ENCODE measurements at places on chromosomes 2 and 18.

GRCh38 chr18:231563-231962, 36.3 kb downstream of the THOC1 start:
- DNase-seq: no peak

GRCh38 chr18:79608999-79609461, 70.6 kb upstream of the CTDP1 start:
- no peak for DNase-seq

DNA sequence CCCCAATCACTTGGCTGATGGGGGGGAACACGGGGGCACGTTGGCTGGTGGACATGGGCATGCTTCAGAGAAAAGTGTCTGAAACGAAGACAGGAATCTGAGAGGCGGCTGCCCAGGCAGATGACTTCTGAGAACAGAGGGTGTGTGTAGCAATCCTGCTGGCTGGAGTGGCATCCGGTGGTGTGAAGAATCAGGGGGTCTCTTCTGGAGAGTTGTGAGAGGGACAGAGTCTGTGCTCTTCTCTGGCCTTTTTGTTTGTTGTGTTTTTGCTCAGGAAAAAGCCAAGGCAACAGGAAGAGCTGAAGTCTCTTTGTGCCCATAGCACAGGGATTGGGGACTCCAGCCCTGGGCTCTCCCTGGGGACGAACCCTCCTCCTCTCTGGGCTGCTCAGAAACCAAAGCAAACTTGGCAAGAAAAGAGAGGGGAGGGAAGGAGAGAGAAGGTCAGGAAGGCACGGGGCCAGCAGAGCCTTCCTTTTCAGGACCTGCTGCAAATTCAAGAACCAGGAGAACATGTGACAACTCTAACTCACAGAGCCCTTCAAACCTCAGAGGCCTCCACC, 97.0 kb upstream of the SMAD2 start:
- DNase-seq: no peak

GRCh38 chr18:54647176-54647575, 56.1 kb downstream of the DYNAP start:
- DNase-seq: no peak

GRCh38 chr18:22399949-22400348, 17.8 kb downstream of the CTAGE1 start:
- no peak for DNase-seq

GRCh38 chr2:31987454-31988220, 23.2 kb downstream of the MEMO1 start:
- no peak for DNase-seq

DNA sequence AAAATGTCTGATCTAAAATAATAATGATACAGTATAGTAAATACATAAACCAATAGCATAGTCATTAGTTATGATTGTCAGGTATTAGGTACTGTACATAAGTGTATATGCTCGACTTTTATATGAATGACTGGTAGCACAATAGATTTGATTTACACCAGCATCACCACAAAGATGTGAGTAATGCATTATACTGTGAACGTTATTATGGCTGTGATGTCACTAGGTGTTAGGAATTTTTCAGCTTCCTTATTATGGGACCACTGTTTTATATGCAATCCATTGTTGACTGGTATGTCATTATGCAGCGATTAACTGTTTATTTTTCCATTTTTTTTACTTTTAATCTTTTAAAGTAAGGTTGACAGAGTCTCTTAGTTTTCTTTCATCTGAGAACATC, 23.7 kb downstream of the ATP9B start:
- no peak for DNase-seq

GRCh38 chr2:24907116-24907515, 12.9 kb downstream of the ADCY3 start:
- DNase-seq: no peak

DNA sequence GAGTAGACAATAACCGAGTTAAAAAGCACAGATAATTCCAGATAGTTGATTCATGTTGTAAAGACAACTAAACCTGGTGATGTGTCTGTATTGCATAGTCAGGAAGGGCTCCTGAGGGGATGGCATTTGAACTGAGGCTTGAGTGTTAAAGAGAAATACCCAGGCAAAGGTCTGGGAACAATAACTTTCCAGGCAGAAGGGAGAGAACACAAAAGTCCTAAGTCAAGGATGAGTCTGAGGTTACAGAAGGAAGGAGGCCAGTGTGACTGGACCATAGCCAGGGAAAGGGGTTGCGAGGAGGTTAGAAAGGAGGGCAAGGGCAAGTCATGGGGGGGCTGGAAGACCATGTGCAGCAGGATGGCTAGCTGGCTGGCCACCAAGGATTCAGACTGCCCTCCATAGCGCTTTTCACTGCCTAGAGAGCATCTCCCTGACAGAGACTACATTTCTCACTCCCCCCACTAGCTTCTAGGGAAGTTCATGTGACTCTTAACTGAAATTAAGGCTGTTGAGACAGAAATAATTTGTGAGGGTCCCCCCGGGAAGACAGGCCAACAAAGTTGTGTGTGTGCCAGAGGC, 135.5 kb upstream of the CREB1 start:
- DNase-seq: no peak

- DNase-seq: no peak
Measured at GRCh38 chr2:17302281-17302680, 216.0 kb downstream of the RAD51AP2 start.

DNA sequence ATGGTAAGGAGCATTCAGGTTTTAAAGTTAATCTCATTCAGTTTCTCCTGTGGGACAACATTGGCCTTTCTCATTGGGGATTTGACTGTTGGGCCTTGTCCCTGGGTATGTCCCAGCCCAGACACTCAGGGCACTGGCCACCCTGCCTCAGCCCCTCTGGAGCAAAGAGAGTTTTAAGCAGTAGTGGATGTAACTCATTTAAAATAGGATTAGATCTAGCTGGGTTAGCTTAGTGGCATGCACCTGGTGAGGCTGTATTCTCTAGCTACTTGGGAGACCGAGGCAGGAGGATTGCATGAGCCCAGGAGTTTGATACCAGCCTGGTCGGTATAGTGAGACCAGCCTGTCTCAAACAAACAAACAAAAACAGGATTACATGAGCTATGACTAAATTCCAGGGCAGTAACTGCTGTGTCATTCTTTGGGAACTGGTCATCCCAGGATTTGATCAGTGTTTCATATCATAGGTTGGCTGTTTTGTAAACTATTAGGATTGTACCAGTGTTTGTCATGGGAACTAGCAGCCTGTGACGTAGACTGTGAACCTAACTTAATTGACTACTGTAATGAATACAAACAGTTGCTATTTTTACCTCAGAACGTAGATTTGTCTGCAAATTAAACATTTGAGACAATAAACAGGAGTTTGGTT, 12.5 kb downstream of the INPP4A start:
- DNase-seq: no peak

DNA sequence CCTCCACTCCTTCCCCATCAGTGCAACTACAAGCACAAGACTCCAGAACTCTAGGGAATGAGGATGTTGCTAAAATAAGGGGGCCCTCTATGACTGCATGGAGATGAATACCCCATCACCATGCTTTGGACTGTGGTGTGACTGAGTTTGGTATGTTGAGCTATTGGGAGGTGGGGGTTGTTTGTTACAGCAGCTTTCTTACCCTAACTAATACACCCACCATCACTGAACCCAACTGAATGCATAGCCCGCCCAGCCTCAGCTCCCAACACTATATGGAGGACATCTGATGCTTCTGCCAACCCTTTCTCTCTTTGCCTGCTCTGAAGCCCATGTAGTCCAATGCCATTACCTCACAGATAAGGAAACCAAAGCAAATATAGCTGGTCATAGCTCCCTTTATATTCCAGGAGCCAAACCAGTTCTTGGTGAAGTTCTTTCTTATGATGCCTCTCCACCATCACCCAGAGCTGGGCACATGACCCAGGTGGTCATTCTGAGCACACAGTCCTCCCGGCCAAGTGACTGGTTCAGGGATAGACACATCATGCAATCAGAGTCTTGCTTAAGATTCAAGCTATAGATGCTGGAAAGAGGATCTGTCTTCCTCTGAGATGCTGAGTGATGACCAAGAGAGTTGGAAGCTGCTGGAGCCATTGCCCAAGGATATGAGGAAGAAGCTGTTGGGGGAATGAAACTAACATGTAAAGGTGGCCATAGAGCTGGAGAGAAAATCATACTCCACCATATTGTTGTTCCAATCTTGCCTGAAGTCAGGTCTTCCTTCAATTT, 155.6 kb upstream of the HAAO start:
- DNase-seq: no peak

DNA sequence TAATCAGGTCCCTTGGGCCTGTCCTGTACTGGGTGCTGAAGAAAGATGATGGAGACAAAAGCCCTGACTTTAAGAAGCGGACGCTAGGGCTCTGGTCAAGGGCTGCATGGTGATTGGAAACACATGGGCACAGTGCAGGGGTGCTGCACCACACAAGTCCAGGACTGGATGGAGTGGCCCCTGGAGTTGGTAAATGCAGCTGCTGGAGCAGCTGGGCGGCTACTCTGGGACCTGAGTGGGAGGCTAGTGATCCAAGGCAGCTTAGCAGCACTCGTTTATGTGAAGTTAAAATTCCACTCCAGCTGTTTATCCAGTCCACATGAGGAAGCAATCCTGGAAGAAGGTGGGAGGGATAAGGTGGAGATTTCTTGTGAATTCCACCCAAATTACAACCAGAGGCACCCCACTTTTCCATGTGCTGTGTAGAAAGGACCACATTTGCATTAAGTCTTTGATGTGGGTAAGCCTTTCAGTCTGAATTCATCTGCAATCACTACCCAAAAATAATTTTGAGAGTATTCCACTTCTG, 24.9 kb downstream of the MERTK start:
- no peak for DNase-seq

- DNase-seq: no peak
Measured at GRCh38 chr2:78768016-78768415, 257.5 kb upstream of the REG3G start.

DNA sequence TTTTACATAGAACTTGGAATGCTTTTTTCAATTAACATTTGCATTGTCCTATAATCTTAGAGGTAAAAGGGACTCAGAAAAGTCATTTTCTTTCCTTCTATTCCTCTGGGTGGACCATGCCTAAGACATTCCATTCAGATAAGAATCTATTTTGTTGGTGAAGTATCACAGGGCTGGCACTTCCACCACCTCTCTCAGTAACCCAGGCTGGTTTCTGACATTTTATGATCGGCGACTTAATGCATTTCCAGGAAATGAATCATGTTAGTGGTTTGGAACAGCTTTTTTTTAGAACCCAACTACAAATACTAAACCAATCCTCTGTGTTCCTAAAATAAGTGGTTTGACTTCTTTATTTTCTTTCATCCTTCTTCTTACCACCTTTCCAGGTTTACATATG, 27.0 kb downstream of the GAD1 start:
- no peak for DNase-seq

- no peak for DNase-seq
Measured at GRCh38 chr2:179354739-179355537, 90.3 kb upstream of the SESTD1 start.

DNA sequence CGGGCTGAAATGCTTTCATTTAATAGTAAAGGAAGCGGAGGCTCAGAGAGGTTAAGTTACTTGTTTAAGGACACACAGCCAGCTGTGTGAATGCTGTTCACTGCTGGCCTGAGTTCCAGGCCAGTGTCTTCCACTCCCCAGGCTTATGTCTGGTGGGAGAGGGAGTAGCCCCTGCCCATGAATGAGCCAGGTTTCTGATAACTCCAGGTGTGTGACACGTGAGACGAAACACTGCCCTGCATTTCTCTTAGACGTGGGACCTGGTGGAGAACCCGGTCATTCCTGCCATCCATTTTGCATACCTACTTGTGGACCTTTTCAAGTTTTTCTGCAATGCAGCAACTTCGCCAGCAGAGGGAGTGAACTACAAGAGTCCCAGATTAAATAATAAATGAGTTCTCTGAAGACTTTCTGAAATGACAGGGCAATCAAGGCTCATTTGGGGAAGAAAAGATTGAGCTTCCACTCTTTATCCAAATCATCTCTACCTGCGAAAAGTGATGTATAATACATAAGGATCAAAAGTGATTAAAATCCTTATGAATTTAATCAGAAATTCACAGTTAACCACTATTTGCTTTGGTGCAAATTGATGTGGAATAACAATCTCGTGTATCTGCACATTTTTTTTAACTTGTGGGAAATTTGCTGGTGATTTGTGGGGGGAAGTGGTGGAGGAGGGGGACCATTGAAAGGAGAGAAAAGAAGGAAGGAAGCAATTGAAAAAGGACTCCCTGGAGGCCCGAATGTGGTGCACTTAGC, 79.4 kb upstream of the ASB18 start:
- peak; percentile 32 for DNase-seq

DNA sequence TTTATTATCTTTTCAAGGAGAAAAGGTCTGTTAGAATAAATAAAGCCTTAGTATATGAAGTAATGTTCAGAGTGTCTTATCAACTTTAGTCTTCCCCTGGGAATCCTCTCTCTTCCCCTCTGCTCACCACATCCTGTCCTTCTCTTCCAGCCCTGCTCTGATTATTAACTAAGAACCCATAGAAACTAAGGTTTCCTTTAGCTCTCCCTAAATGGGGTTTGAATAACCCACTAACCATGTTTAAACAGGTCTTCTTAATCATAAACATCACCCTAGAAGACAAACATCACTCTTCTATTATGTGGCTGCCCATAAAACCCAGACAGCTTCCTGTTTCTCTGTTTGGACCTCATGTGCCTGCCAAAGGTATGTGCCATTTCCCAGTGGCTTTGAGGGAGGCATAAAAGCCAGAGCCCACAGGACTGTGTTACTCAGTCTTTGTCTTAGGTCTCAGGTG, 50.1 kb downstream of the SLC14A1 start:
- DNase-seq: no peak

GRCh38 chr2:61177727-61178549, 15.9 kb downstream of the C2orf74 start:
- peak; percentile 27 for DNase-seq

DNA sequence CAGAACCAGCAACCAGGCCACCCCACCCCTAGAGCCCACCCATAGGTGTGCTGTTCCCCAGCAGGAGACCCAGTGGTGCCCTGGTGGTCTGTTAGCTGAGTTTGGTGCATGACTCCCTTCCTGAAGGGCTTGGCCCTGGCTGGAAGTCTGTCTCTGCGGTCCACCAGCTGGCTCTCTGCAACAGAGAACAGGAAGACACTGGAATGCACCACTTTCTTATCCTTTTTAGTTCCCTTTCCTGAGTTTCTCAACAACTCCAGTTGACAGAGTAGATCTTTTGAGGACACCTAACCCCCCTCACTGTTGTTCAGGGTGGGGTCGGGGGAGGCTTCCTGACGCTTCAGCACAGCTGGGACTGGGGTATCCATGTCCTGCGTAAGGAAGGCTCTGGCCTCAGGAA, 11.9 kb upstream of the RPL37A start:
- DNase-seq: no peak

GRCh38 chr2:186431306-186431705, 54.8 kb upstream of the ZC3H15 start:
- DNase-seq: no peak

DNA sequence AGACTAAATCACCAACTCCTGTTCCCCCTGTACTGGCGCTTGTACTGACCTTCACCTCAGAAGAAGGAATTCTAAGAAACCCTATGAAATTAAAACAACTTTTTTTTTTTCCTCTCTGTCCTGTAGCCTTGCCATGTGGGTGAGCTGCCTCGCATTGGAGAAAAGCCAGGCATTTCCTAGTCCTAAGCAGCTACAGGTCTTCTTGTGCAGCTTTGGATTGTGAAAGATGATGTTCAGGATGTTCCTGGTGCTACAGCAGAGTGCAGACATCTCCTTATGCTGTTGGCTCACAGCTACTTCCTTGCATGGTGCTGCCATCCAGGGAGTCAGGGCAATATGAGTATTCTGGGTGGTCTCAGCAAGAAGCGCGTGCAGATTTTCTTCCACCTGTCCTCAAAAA, 11.9 kb downstream of the PIK3C3 start:
- no peak for DNase-seq
